Cardiac muscle cell (in vitro differentiated cells and primary cell): ENCODE measurements at places on chromosomes 5 and 9.

DNA sequence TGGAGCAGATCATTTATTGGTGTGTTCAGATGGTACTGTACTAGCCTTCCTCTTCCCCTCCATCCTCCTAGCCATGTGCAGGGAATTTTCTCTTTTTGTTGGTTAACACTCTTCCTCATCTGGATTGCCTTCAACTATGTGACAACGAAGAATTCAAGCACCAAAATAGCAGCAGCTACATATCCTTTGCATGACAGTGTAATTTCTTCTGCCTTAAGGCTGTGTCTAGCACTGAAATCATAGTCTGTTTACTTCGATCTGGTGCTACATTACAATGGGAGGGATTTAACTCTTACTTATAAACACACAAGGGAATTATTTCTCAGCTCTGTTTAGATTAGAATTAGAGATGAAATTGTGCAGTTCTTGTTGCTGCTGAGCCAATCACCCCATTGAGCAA is 260.4 kb downstream of the ARL15 start:
- no peak for DNase-seq

GRCh38 chr9:107569174-107569573 is 79.6 kb upstream of the KLF4 start:
- no peak for DNase-seq

- peak; percentile 28 for DNase-seq
Measured at GRCh38 chr5:90386099-90386710, 23.4 kb downstream of the CETN3 start.

GRCh38 chr5:37710965-37711364 is 128.9 kb downstream of the GDNF start:
- no peak for DNase-seq

DNA sequence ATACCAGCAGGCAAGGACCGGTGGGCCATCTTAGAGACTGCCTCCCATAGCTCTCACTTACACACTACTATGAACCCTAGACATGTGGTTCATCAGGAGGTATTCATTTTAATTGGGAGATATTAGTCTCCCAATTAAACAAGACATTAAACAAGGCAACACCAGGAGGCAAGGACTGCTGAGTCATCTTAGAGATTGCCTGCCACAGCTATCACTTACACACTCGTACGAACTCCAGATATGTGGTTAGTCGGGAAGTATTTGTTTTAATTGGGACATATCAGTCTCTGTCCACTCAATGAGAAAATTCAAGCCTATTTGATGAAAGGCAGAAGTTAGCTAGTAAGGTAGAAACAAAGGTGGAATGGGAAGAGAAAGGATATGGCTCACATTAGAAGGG is 343.9 kb downstream of the NFIB start:
- DNase-seq, result no peak

GRCh38 chr9:116596646-116597045 is 90.5 kb upstream of the TRIM32 start:
- DNase-seq, result no peak

GRCh38 chr9:75051285-75051684 is 23.2 kb upstream of the CARNMT1 start:
- DNase-seq, result no peak

DNA sequence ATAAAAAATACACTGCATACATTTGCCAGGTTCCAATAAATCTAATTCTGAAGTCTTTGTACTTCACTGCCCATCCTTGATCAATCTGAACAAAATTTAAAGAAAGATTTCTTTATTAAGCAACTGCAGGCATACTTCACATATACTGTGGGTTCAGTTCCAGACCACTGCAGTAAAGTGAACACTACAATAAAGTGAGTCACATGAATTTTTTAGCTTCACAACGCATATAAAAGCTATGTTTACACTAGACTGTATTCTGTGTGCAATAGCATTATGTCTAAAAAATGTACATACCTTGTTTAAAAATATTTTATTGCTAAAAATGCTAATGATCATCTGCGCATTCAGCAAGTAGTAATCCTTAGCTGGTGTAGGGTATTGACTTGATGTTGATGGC is 52.1 kb downstream of the SSBP2 start:
- no peak for DNase-seq

GRCh38 chr5:43421450-43422133 is 9.4 kb upstream of the CCL28 start:
- DNase-seq, result no peak

GRCh38 chr5:168273056-168273980 is 18.1 kb upstream of the WWC1 start:
- no peak for DNase-seq

DNA sequence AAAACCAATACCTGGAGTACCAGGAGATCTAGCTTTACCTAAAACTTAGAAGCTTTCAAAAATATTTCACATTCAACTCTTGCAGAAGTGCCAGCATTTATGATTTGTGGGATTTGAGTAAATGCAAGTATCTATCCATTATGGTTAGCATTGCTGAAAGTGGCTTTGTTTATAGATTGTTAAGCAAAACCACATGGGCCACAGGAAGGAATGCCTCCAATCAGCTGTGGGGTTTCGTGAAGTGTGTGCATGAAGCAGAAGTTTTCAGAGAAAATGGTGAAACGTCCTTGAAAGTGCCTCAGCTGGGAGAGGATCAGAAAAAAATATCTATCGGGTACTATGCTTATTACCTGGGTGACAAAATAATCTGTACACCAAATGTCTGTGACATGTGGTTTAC is 4.2 kb downstream of the LECT2 start:
- DNase-seq, result no peak

- DNase-seq, result no peak
Measured at GRCh38 chr9:132797861-132798659, 80.0 kb downstream of the AK8 start.

DNA sequence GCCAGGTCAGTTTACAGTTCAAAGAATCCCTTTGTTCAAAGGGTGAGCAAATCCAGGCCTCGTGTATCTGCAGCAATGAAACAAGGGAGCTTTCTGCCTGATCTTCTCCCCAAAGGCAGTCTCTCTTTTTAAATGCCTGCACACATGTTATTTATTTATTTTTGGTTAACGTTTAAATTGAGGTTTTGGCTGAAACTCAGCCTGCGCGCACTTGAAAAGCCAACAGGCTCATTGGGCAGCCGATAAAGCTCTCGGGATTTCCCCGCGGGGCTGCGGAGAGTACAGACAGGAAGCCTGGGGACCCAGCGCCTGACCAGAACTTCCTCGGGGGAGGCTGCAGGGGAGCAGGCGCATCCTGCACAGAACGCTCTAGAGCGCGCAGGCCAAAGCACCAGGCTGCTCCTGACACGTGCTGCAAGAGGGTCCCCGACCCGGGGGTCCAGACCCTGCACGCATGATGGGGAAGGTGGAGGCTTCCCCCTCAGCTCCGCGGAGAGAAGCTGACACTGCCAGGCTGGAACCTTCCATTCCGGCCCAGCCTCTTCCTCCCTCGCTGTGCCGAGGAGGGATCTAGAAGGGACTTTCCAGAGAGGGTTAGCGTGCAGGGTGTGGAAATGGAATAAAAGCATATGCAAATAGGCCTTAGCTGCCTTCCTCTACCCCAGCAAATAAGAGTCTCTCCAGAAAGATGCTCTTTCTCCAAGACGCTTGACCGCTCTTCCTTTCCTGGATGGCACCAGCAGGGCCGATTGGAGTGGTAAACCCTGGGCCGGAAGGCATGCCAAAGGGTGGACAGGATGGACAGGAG is 46.1 kb downstream of the PTTG1 start:
- no peak for DNase-seq

GRCh38 chr9:38181232-38181631 is 112.2 kb upstream of the SHB start:
- no peak for DNase-seq

- peak; percentile 46 for DNase-seq
Measured at GRCh38 chr5:58156361-58156760, 303.5 kb downstream of the PLK2 start.

- DNase-seq, result peak; percentile 33
Measured at GRCh38 chr5:143064676-143065075, 294.5 kb downstream of the ARHGAP26 start.

- no peak for DNase-seq
Measured at GRCh38 chr5:123720955-123721354, 209.0 kb downstream of the CSNK1G3 start.

DNA sequence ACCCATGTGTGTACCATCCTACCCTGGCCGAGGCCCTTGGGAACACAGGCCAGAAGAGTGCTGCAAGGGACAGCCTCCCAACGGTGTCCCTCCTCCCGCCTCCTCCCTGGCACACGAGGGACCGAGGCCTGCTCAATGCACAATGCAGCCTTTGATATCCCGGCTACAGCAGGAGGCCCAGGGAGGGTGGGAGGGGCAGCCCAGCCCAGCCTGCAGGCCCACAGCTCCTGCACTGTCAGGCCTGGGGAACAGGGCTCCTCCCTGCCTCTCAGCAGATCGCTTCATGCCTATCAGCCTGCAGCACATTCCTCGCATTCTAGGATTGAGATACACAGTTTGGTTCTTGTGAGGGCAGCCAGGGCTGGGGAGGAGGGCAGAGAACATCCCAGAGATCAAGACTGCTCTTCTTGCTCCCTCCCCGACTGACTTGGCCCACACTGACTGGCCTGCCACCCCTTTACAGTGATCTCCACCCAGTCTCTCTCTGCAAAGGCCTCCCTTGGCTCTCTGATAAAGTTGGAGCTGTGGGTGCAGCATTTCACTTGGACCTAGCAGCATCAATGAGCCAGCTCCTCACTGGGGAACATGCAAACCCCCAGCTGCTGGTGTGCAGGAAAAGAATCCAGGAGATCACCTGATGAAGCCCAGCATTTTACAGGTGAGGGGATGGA is at the start of gene SH3TC2:
Gene SH3TC2, minus strand, starts transcription at position 46 of the 671 bp plus-strand sequence. Its CDS starts 40 bp downstream, at position 6.
- peak; percentile 77 for DNase-seq

DNA sequence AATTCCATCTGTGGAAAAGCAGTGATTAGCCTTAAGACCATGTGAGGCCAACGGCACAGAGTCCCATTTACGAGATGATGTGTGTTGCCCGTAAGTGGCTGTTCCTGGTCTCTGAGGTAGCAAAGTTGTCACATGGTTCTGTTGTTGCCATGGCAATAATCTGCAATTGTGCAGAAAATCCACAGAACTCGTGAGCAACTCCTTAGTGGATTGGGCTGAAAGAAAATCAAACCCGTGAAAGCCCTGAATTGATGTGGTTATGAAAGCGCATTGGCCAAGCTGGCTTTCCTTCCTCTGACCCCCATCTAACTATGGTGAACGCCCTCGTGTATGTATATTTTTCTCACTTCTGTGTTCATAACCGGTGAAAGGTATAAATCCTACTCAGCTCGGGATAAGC is 614.7 kb downstream of the EBF1 start:
- no peak for DNase-seq

DNA sequence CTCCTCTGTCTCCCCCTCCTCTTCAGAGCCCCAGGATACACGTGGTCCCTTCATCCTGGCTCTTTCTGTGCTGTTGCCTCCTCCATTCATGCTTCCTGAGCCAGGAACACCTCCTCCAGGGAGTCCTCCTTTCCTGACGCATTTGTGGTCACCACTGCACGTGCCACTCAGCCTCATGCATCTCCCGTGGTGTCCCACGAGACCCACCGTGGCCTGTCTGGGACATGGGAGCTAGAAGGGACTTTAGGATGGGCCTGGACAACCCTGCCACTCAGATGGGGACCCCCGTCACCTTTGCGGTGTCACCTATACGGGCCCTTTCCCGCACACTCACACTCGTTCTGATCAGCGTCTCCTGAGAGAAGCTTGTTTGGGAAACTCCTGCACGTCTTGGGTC is 6.7 kb downstream of the GLIPR2 start:
- DNase-seq, result no peak

DNA sequence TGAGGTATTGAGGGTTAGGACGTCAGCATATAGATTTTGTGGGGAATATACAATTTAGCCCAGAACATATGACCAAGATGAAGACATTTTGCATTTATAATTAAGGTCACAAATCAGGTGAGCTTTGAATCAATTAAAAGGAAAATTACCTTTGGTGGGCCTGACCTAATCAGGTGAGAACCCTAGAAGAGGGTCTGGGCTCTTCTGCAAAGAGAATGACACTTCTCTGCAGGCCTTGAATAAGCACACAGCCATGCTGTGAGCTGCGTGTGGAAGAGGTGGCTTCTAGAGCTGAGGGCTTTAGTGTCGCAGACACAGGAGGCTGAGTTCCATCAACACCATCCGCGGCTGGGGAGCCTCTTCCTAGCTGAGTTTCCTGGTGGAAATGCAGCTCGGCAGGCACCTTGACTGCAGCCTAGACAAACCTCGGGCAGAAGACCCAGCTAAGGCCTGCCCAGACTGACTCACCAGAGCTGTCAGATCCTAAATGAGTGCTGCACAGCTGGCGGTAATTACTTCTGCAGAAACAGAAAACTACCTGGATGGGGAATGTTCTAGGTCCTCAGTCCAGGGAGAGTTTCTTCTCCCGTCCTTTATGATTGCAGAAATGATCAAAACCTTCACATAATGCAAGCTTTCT is 287.5 kb upstream of the IRX1 start:
- DNase-seq, result no peak

- no peak for DNase-seq
Measured at GRCh38 chr9:113580954-113581311, 117.4 kb downstream of the RGS3 start.

DNA sequence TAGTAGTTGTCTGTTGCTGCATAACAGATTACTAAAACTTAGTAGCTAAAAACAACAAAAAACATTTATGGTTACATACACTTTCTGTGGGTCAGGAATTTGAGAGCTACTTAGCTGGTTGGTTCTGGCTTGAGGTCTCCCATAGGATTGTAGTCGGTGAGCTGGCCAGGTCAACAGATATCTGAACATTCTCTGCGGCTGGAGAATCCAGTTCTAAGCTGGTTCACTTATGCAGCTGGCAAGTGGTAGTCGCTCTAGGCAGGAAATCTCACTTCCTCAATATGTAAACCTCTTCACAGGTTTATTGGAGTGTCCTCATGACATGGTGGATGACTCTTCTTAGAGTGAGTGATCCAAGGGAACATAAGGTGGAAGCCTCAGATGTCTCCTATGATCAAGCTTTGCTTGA is 65.7 kb upstream of the TNFAIP8 start:
- DNase-seq, result no peak

GRCh38 chr5:159937580-159937979 is 21.3 kb downstream of the ADRA1B start:
- no peak for DNase-seq

DNA sequence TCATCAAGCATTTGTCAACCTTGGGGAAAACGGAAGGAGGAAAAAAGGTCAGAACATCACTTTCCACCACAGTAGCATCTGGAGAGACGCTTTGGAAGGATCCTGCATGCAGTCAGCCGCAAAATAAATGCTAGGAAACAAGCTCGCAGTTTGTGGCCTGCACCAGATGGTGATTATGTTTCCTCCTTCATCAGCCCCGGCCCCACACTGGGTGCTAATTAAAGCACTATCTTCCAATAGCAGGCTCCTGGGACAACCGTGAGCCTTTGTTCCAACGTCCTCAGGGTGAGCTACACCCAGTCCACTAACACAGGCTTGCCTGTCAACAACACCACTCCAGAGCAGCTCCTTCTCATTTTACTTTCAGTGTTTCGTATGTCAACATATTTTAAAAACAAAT is 64.0 kb downstream of the RNF130 start:
- no peak for DNase-seq

- no peak for DNase-seq
Measured at GRCh38 chr5:171660434-171660833, 125.2 kb upstream of the SMIM23 start.
